Right forelimb (tissue), 1 donor: ENCODE measurements at places on chromosomes 12 and 14.

GRCh38 chr12:5391653-5392052, 40.3 kb upstream of the NTF3 start:
- DNase-seq = no peak

- no peak for DNase-seq
Observed at GRCh38 chr12:99436584-99436983, 211.0 kb upstream of the GARIN6 start.

- no peak for DNase-seq
Observed at GRCh38 chr12:69490920-69491643, 20.9 kb downstream of the FRS2 start.

DNA sequence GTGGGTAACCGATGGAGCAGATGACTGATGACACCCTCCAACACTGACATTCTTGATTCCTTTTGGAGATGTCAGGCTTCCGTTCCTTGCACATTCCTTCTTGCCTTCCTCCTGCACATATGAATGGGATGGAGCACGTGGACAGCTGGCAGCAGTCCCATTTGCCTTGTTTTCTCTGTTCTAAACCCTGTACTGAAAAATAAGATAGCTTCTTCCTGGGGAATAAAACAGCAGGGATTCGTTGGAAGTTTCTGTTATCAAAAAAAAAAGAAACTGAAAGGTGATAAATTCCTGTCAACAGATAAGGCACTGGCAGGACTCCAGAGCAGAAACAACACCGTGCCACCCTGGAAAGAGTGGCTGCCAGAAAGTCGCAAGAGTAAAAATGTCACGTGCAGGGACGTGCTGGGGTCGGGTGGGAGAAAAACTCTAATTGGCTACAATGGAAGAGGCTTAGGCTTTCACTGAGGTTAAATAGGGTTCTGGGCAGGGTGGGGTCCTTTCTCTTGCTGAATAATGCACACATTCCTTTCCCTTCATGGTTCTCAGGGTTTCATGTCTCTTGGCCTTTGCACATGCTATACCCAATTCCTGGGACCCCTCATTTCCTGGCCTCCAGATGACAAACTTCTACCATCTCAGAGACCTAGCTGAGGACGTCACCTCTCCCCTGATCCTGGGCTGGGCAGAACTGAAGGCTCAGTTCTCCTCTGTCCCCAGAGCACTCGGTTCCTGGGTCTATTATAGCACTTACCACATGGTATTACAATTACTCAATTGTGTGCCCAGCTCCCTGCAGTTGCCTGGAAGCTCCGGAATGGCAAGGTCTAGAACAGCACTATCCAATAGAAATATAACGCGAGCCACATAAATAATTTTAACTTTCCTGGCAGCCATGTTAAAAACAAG, 7.0 kb upstream of the NUAK1 start:
- DNase-seq = no peak

GRCh38 chr12:128542844-128543243, 275.9 kb downstream of the TMEM132C start:
- DNase-seq = no peak

DNA sequence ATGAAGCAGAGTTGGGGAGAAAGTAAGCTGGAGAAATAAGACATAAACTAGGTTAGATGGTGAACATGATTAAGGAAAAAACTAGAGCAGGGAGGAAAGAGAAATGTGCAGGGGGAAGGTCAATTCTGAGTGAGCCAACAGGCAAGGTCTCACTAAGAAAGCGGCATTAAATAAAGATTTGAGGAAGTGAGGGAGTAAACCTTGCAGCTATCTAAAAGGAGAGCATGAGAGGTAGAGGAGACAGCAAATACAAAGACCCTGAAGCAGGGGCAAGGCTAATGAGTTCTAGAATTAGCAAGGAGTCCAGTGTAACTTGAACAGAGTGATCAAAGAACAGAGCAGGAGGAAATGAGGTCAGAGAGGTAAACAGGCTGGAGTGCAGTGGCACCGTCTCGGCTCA, 4.4 kb upstream of the SOCS2 start:
- no peak for DNase-seq

DNA sequence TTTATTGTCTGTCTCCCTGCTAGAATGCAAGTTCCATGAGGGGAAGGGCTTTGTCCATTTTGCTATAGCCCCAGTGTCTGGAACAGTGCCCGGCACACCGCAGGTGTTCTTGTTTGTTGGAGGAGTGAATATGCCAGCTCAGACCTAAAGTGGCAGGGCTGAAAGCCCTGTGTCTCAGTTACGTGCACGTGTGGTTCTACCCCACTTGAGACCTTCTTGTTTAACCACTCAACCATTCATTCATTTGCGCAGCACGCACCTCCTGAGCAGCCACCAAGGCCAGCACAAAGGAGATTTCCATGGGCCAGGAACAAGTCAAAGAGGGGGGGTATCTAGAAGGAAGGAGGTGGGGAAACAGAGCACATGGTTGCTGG, 338.0 kb upstream of the FKBP4 start:
- no peak for DNase-seq

GRCh38 chr12:3135522-3136461, 58.6 kb downstream of the TSPAN9 start:
- DNase-seq = no peak
